DMS153 (cell line): ENCODE measurements at places on chromosomes 3 and 15.

GRCh38 chr3:115100806-115101205 lies 46.3 kb downstream of the ZBTB20 start:
- DNase-seq: peak; percentile 15

GRCh38 chr3:16349986-16350596 lies 85.1 kb downstream of the OXNAD1 start:
- DNase-seq: no peak

DNA sequence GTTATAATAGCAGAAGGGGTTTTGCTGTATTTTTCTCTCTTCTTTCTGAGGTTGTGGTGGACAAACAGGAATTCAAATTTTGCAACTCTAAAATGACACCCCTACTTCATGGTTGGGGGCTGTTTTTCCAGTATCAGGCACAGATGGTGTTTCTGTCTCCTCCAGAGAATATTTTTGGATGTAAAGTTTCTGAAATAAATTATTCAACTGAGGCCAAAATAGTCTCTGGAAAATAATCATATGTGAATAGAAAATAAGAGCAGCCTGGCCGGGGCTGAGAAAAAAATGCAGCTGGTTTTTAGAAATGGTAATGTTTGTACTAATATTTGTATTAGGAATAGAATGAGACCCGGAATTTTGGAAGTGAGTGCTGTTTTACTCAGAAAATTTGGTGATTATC lies 121.3 kb upstream of the ADAMTS9 start:
- no peak for DNase-seq

GRCh38 chr15:27059610-27060202 lies 88.7 kb downstream of the GABRG3 start:
- peak; percentile 18 for DNase-seq

DNA sequence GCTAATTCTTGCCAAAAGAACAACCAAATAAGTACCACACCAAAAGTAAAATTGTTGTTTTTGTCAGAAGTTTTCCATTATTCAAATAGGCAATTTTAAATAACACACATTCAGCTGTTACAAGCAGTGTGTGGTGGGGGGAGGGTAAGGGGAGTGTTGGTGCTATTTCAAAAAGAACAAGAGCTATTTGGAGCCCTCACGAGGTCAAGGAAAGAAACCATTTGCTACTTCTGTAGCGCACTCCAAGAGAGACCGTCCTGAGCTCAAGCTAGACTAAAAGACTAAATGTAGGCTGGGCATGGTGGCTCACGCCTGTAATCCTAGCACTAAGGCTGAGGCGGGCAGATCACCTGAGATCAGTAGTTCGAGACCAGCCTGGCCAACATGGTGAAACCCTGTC lies 21.2 kb upstream of the IGF2BP2 start:
- no peak for DNase-seq
